ENCODE measurements at places on chromosomes 11 and 22.

GRCh38 chr11:134230339-134230738 is 5.9 kb downstream of the VPS26B start:
- no peak for DNase-seq

- DNase-seq: no peak
Observed at GRCh38 chr11:87861030-87861429, 314.2 kb downstream of the RAB38 start.

GRCh38 chr11:46210133-46210636 is 67.3 kb upstream of the CREB3L1 start:
- no peak for DNase-seq

DNA sequence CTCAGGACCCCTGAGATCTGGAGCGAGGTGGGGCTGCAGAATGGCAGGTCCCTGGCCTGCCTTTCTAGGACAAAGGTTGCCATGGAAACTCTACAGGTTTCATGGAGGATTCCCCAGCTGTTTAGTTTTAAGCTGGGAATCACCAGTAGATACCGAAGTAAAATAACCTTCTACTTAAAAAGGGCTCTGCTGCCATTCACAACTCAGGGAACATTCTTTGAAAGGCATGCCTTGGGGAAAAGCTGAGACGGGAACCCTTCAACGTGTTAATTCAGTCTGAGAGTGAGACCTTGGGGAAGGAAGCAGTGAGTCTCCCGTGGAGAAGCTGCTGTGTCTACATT is 493.3 kb downstream of the BRD1 start:
- DNase-seq: no peak

Measured in activated CD4-positive, alpha-beta T cell treated with anti-CD3 and anti-CD28 coated beads for 1 hour (primary cell).